ENCODE measurements at places on chromosomes 6 and 20.

- H3K27ac ChIP-seq: no peak overlapping the region
- H3K27me3 ChIP-seq: peaks cover 12% of the 10 kb centered on the region
- no peaks in the 10 kb centered on the region for H3K36me3 ChIP-seq
- H3K4me3 ChIP-seq: no peak overlapping the region
Observed at GRCh38 chr20:1199212-1199873, 3.9 kb upstream of the C20orf202 start.

- no peak overlapping the region for H3K27ac ChIP-seq
- DNase-seq: no peak
Observed at GRCh38 chr20:38269040-38269439, 8.5 kb upstream of the KIAA1755 start.

DNA sequence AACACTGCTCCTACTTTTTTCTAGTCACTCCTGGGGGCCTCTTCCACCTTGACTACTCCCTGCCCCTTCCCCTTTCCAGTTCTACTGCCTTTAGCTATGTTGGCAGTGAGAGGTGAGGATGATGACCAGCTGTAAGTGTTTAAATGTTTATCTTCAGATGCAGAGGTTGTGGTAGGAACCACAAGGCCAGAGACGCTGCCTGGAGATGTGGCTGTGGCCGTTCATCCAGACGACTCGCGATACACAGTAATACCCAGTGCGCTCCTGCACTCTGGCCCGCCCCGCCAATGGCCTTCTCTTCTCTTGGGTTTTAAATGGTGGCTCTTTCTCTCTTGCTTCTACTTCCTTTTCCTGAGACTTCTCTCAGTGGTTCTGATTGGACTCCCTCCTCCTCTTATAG lies 4.6 kb downstream of the VARS2 start:
- no peak for DNase-seq
- peaks cover 44% of the 10 kb centered on the region for H3K36me3 ChIP-seq
- no peaks in the 10 kb centered on the region for H3K27me3 ChIP-seq
- no peak overlapping the region for H3K4me3 ChIP-seq
- peaks cover 29% of the 10 kb centered on the region for H3K4me1 ChIP-seq

DNA sequence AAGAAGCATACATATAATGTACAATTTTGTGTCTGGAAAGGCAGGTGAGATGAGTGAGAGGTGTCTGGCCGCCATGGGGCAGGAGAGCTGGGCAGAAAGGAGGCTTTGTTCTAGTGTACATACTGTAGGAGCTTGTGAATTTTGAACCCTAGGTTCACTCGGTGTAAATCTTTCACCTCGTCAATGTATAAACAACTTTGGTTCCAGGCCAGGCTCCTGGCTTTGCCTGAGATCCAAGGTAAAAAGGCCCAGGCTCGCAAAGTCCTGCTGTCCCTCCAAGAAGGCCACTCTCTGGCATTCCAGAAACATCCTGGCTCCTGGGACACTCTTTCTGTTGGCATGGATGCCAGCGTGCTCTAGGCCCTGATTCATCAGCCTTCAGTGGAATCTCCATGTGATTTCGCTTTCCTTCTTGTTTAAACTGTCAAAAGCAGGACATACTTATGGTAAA lies 7.1 kb upstream of the SLC22A7 start:
- no peaks in the 10 kb centered on the region for H3K36me3 ChIP-seq
- H3K27ac ChIP-seq: no peak overlapping the region
- no peak for DNase-seq
- H3K4me1 ChIP-seq: peaks cover 2% of the 10 kb centered on the region
- H3K27me3 ChIP-seq: peaks cover 14% of the 10 kb centered on the region

- no peak overlapping the region for H3K4me3 ChIP-seq
- H3K36me3 ChIP-seq: peaks cover 18% of the 10 kb centered on the region
- H3K27ac ChIP-seq: no peak overlapping the region
- no peak for DNase-seq
- H3K27me3 ChIP-seq: no peaks in the 10 kb centered on the region
Observed at GRCh38 chr20:62887152-62887859, 25.7 kb upstream of the TCFL5 start.

- no peak for DNase-seq
- H3K4me3 ChIP-seq: no peak overlapping the region
- H3K4me1 ChIP-seq: peaks cover 5% of the 10 kb centered on the region
- H3K27me3 ChIP-seq: peaks cover 24% of the 10 kb centered on the region
- no peak overlapping the region for H3K27ac ChIP-seq
- no peaks in the 10 kb centered on the region for H3K36me3 ChIP-seq
Observed at GRCh38 chr20:58518387-58518786, 3.2 kb upstream of the APCDD1L start.

- H3K27me3 ChIP-seq: peaks cover 4% of the 10 kb centered on the region
- DNase-seq: no peak
- peaks cover 3% of the 10 kb centered on the region for H3K36me3 ChIP-seq
- no peak overlapping the region for H3K4me3 ChIP-seq
- no peaks in the 10 kb centered on the region for H3K4me1 ChIP-seq
Observed at GRCh38 chr6:6997263-6998193, 110.2 kb upstream of the RREB1 start.

DNA sequence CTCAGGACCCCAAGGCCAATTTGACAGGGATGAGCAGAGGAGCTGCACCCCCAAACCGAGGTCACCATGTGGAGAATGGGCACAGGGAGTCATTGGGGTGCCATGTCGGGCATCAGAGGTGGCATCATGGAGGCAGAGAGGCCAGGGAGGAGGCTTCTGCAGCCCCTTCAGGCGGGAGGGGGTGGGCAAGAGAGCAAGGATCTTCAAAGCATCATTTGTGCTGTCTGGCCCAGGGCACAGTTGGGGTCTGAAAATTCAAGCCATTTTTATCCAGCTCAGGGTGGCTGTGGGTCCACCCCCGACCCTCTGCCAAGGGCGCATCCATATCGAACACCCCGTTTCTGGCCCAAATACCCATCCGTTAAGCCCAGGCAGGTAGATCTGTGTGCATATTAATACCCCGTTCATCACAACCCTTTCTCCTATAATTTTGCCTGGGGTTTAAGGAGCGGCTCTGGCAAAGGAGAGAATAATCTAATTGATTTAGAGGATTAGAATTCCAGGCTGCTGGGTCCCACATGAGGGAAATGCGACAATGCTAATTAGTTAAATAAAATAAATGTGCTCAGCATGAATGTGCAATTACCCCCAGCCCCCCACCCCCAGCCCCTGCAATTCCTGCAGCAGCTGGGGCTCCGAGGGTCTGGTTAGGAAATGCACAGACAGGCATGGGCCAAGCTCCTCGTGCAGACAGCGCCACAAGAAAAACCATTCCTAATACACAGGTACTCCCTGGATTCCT lies 31.9 kb downstream of the VSTM2L start:
- DNase-seq: no peak
- H3K4me1 ChIP-seq: no peaks in the 10 kb centered on the region
- no peak overlapping the region for H3K4me3 ChIP-seq
- H3K36me3 ChIP-seq: no peaks in the 10 kb centered on the region
- peaks cover 17% of the 10 kb centered on the region for H3K27me3 ChIP-seq

GRCh38 chr6:126170978-126171382 lies 168.9 kb upstream of the CENPW start:
- H3K4me1 ChIP-seq: no peaks in the 10 kb centered on the region
- H3K27ac ChIP-seq: no peak overlapping the region
- no peak overlapping the region for H3K4me3 ChIP-seq
- no peak for DNase-seq

- H3K27ac ChIP-seq: no peak overlapping the region
- no peak overlapping the region for H3K4me3 ChIP-seq
- H3K27me3 ChIP-seq: no peaks in the 10 kb centered on the region
- DNase-seq: no peak
- no peaks in the 10 kb centered on the region for H3K4me1 ChIP-seq
Observed at GRCh38 chr6:22980446-22980845, 411.1 kb downstream of the HDGFL1 start.

DNA sequence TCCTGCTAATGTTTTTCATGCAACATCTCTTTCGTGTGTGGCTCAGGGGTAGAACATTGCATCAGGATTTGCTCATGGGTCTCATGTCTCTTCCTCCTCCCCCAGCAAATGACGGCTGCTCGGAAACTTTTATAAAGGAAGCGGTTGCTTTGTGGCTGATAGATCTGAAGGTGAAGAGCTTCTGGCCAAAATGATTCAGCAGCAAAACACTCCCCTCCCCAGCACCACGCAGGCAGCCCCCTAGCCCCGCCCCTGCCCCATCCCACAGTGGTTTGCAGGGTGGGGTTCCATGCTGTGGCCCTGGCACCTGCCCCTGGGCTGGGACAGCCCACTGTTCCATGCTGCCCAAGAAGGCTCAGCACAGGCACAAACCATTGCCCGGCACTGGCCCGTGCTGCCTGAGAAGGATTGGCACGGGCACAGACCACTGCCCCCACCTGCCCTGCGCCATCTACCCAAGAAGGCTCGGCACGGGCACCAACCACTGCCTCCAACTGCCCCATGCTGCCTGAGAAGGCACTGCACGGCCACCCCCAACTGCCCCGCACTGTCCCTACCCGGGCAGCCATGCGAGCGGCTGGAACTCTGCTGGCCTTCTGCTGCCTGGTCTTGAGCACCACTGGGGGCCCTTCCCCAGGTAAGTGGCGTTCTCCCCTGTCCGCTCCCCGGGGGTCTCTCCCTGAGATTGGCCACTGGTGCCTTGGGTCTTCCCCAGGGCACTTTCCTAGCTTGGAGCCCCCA lies at the start of gene CST7:
TSS of gene CST7 (plus strand) at position 331 of the 741 bp plus-strand sequence. CDS start at position 568, 237 bp downstream.
- no peak within 1 kb of the TSS for H3K4me3 ChIP-seq
- H3K36me3 ChIP-seq: peaks cover 4% of the 10 kb centered on the region
- peaks cover 4% of the 10 kb centered on the region for H3K4me1 ChIP-seq
- H3K27ac ChIP-seq: no peak within 1 kb of the TSS
- DNase-seq: no peak
- peaks cover 4% of the 10 kb centered on the region for H3K27me3 ChIP-seq

DNA sequence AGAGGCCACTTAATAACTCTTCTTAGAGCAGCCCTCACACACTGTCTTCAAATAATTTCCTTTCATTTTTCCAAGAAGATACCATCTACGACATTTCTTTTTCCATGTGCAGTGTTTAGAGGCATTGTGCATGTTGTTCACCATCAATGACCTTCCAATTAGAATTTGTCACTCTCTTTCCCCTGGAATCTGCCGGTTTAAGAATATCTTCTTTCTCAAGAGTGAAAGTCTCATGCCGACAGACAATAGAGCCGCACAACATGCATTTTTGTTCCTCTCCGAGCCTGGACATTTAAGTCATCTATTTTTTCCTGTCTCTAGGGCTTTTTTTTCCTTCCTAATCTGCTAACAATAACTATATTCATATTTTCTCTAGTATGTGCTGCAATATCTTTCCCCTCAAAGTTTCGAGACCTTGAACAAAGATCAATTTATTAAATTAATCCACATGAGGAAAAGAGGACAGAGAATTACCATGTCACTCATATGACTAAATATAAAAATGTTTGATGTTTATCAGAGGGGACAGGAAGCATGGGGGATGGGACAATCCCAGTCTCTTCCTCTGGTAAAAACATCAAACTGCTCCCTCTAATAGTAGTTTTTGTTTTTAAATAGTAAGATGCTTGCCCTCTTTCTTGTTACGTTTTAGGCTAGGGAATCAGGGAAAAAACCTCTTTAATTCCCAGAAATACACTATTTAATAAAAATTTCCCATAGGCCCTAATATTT lies 893.4 kb downstream of the C6orf118 start:
- no peak overlapping the region for H3K27ac ChIP-seq
- no peaks in the 10 kb centered on the region for H3K4me1 ChIP-seq
- DNase-seq: no peak
- no peak overlapping the region for H3K4me3 ChIP-seq
- H3K36me3 ChIP-seq: no peaks in the 10 kb centered on the region

GRCh38 chr6:112252571-112253497 lies 1.5 kb downstream of the LAMA4 start:
- H3K27me3 ChIP-seq: peaks cover 15% of the 10 kb centered on the region
- H3K36me3 ChIP-seq: no peaks in the 10 kb centered on the region
- peaks cover 10% of the 10 kb centered on the region for H3K4me1 ChIP-seq
- DNase-seq: no peak

DNA sequence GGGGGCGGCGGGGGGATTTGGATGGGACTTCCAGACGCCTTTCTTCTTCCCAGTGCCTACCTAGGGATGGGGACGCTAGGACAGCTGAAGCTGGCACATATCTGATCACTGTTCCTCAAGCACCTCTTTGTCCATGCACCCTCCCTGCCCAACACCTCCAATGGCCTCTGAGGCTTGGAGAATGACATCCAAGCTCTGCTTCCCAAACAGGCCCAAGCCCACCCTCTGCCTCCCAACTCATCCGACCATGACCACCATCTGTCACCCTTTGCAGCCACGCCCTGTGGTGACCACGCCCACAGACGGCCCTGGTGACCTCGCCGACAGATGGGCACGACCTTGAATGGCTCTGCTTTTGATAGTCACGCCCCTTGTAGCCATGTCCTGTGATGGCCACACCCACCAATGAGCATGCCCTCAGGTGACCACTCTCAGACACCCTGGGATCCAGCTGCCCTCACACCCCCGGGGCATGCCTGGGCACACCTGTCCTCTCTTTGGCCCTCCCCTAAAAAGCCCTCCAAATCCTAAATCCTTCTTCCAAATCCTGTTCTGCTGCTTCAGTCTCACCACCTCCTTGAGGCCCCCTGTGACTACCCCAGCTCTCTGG lies 51.0 kb downstream of the SSR1 start:
- DNase-seq: no peak
- H3K27ac ChIP-seq: no peak overlapping the region
- H3K4me1 ChIP-seq: peaks cover 13% of the 10 kb centered on the region
- H3K4me3 ChIP-seq: peak overlapping the region; percentile 89
- H3K27me3 ChIP-seq: no peaks in the 10 kb centered on the region

- no peaks in the 10 kb centered on the region for H3K36me3 ChIP-seq
- H3K4me1 ChIP-seq: no peaks in the 10 kb centered on the region
- H3K4me3 ChIP-seq: no peak overlapping the region
- DNase-seq: no peak
Observed at GRCh38 chr20:39638731-39639130, 676.6 kb downstream of the DHX35 start.

GRCh38 chr6:148570456-148570855 lies 176.4 kb upstream of the UST start:
- H3K36me3 ChIP-seq: no peaks in the 10 kb centered on the region
- no peak overlapping the region for H3K4me3 ChIP-seq
- no peak overlapping the region for H3K27ac ChIP-seq
- H3K4me1 ChIP-seq: peaks cover 7% of the 10 kb centered on the region
- H3K27me3 ChIP-seq: peaks cover 4% of the 10 kb centered on the region

DNA sequence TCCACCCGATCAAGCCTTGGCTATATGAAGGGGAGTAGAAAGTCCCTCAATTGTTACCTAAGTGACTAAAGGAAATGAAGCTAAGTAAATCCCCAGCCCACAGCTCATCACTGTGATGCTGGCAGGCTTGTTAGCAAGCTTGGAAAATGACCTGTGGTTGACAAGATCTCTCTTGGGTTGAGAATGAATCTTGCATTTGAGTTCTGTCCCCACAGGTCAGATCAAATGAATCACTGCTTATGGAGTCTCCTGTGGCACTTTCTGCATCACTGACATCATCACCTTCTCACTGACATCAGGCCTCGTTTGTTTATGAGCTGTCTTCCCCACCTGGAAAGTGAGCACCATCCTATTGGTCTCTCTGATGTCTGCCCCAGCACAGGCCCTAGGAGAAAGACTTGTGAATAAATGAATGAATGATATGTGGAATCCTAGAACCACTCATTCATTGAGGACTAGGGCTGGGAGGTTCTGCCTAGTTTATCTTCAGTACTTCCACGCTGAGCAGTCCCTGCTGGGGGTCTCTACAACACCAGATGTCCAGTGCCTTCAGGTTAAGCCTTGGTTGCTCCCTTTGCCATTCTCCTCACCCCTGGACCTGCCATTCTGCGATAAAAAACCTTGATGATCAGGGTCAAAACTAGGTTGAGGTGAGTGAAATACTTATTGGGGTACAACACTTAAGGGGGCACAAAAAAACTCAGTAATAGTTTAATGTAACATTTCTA lies 318.4 kb upstream of the MOCS1 start:
- DNase-seq: no peak
- H3K27me3 ChIP-seq: peaks cover 2% of the 10 kb centered on the region
- H3K4me1 ChIP-seq: peaks cover 7% of the 10 kb centered on the region
- H3K27ac ChIP-seq: no peak overlapping the region

Data from memory B cell (primary cell).